ENCODE measurements at places on chromosomes 4 and X.

DNA sequence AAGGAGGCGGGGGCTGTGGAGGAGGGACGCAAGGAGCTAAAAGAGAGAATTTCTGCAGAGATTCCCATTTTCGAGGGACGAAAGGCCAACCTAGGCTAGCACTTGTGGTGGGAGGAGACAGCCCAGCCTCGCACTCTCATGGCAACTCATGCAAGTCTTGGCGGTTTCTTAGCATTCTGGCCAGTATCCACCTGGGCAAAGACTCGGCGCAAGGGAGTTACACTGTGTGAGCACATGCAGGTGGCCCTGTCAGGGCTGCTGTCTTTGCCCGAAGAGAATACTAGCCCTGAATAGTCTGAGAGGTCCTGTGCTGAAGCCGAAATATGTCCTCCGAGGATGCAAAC lies 15.5 kb downstream of the MCF2 start:
- no peak for DNase-seq

DNA sequence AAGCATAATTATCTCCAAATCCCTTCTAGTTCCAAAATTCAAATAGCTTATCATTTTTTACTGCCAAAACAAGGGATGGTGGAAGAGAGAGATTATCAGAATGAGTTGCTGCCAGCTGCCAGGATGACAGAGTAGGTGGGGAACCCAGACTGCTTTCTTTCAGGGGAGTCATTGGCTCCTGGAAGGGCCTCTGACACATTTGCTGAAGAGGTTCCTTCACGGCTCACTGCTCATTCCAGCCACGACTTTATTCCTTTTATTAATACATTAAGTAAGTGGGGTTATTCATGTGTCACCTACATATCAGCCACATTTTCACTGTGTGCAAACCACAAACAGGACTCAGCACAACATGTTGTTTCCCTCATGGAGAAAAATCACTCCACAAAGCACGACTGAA lies 12.7 kb upstream of the SMIM43 start:
- DNase-seq = no peak

DNA sequence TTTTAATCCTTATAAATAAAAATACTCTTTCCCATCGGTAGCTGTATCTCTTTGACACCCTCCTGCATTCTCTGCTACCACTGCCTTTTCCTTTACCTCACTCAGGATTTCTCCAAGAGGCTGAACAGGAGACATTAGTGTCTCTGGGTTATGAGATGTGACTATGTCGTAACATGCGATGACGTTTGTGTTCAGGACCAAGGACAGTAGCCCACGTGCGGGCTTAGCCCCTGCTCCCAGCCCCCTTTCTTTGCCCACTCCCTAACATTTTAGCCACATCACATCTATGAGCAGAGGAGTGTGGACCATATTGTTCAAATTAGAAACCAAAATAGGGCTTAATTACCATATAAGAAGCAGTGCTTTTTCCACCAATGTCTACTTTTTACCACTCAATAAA lies 369.3 kb downstream of the FBXW7 start:
- DNase-seq = no peak

GRCh38 chr4:92501456-92501855 lies 197.7 kb downstream of the GRID2 start:
- no peak for DNase-seq
